ENCODE measurements at places on chromosomes 2 and 18. TPM values are rescaled to one million over a fixed set of nuclear protein-coding genes. Genes with fewer than 3 reads are reported as not detected.
A peak's percentile ranks its signal among the peaks of the same experiment; 100 is the strongest.

Gene TMEM247
- not detected for total RNA-seq

DNA sequence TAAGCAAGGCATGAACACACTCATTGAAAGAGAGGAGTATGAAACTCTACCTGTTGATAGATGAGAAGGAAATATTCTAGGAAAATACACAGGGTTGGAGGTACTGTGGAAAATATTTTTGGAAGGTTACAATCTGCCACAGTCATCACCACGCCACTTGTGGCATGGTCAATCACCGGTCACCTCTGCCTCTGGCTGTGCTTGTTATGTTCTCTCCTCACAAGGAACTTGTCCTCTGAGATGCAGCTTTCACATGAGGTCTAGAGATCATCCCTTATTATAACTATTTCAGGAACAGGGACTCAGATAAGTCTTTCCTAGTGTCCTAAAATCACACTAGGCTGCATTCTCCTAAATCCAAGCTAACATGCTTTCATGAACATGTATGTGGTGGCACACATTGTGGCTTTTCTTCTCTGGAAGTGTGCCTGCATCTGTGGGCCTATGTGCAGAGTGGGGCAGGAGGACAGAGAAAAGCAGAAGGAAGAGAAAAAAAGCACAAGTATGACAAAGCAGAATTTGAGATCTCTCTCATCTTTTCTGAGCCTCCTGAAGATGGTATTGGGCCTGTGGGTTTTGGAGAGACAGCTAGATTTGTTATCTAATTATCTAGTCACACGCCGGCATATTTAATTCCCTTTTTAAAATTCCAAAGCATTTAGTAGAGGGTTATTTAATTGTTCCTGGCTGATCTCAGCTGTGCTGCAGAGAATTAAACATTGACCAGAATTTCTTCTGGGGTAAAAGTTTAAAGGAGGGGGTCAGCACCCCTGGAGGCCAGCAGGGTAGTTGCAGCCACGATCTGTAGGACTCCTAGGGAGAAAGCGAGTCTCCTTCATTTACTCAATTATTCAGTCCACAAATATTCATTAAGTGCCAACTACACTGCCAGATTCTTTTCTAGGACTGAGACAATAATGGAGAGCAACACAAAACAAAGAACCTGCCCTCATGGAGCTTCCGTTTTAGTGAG, 294.6 kb downstream of the RDH14 start:
- DNase-seq, result no peak
- H3K27me3 ChIP-seq, result no peaks in the 10 kb centered on the region
- H3K4me3 ChIP-seq, result no peak overlapping the region
- no peak overlapping the region for H3K27ac ChIP-seq

Gene MRPS9
- 14.5 TPM for total RNA-seq

DNA sequence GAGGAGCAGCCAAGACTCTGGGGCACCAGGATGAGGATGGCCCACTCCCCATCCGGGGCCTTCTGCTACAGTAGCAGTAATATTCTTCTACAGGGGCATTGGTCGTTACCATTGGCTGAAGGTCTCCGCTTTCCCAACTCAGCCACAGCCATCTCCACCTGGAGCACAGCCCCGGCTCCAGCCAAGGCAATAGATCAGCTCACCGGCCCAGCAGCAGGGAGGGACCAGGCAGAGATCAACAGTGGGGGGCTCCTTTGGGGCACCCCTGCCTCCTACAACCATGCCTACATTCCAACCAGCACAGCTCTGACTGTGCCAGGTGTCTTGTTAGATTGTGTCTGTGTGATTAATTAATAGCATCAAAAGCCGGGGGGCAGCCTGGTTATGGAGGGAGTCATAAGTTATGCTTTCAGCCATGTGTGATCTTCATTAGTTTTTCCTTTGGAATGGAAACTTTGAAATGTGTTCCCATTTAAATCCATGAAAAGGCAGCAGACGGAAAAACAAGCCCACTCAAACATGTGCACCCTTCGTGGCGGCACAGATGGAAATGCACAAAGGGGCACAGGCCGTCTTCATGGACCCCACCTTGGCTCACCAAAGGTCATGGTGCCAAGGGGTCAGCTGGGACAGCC, 68.6 kb upstream of the BZW1 start:
- no peak for DNase-seq
- no peak overlapping the region for H3K27ac ChIP-seq
- H3K4me3 ChIP-seq, result no peak overlapping the region

GRCh38 chr2:240573071-240573515, 4.8 kb downstream of the RNPEPL1 start:
- H3K4me3 ChIP-seq, result no peak overlapping the region
- no peaks in the 10 kb centered on the region for H3K36me3 ChIP-seq
- peak; percentile 43 for DNase-seq
- H3K27ac ChIP-seq, result no peak overlapping the region
- H3K27me3 ChIP-seq, result no peaks in the 10 kb centered on the region

Gene PTRHD1
- 38.7 TPM for total RNA-seq

GRCh38 chr2:70083344-70084156, 3.7 kb upstream of the PCBP1 start:
- H3K4me3 ChIP-seq, result no peak overlapping the region
- H3K4me1 ChIP-seq, result peaks cover 38% of the 10 kb centered on the region
- peak overlapping the region; percentile 98 for H3K27ac ChIP-seq
- no peaks in the 10 kb centered on the region for H3K27me3 ChIP-seq

GRCh38 chr2:128159437-128159836, 68.4 kb downstream of the UGGT1 start:
- no peaks in the 10 kb centered on the region for H3K4me1 ChIP-seq
- no peak for DNase-seq
- H3K27ac ChIP-seq, result no peak overlapping the region
- H3K36me3 ChIP-seq, result no peaks in the 10 kb centered on the region
- no peaks in the 10 kb centered on the region for H3K27me3 ChIP-seq
- no peak overlapping the region for H3K4me3 ChIP-seq
